ENCODE measurements at places on chromosomes 2 and 18.

DNA sequence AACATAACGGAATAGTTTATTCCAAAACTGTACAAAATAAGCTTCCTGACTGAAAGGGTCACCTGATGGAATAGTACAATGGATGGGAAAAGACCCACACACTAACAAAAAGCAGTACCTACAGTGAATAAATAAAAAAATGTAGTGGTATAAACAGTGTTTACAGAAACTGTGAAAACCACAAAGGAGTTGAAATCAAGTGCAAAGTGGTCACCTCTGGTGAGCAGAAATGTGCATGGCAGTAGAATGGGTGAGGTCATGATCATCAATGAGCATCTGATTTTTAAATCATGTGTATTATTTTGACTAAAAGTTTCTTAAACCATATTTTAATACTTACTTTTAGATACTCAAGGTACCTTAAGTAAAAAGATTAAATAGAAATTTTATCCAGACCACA, 11.4 kb downstream of the WDSUB1 start:
- DNase-seq: no peak

- no peak for DNase-seq
Observed at GRCh38 chr2:29578084-29578598, 343.2 kb downstream of the ALK start.

- no peak for DNase-seq
Observed at GRCh38 chr2:215435280-215435869, 493 bp downstream of the FN1 start.

DNA sequence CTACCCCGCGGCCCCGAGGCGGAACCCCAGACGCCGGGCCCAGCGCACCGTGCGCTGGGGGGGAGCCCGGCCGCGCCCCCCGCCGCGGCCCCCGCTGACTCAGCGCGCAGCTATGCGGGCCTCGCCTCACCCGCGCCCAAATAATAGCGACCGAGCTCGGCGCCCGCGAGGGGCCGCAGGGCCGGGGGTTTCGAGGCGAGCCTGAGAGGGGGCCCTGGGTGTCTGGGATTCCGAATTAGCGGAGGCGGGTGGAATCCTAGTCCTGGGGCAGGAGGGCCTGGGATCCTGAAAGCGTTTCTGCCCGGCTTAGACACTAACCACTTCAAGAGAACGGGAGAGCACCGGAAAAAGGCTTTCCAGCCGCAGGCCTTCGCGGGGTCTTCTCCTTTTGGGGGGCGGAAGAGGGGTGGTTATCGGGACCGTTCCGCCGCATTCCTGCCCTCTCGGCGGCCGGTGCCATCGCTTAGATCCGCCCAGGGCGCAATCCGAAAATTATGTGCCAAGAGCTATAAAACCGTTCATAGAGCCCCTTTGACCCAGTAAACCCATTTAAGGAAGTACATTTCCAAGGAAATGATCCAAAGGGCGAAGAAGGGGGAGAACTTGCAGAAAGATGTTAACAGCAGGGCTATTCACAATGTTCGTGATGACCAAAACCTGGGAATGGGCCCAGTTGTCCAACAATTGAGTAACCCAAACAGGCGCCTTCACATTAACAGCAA, 681 bp upstream of the ROCK2 start:
- DNase-seq: no peak

- DNase-seq: no peak
Observed at GRCh38 chr18:54786206-54786605, 42.1 kb upstream of the RAB27B start.

All from NCI-H446 treated with DMSO at 0.1 percent for 48 hours (cell line).